ENCODE measurements at places on chromosomes 7 and 10.

DNA sequence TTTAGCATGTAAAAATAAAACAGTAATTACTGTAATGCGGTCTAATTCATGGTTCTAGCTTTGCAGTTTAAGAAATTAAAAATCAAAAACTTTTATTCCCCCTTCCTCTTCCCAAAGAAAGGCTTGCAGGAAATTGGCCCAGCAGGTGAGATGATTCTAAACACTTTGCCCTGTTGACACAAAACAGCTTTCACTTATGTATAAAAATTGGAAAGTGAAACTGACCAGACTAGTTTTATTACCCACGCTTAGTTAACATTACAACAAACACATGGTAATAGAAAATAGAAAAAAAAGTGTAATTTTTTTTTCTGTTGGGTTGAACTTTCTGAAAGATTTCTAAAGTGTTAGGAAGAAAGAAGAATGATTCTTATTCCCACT is 1.2 kb upstream of the CCDC6 start:
- DNase-seq: no peak

DNA sequence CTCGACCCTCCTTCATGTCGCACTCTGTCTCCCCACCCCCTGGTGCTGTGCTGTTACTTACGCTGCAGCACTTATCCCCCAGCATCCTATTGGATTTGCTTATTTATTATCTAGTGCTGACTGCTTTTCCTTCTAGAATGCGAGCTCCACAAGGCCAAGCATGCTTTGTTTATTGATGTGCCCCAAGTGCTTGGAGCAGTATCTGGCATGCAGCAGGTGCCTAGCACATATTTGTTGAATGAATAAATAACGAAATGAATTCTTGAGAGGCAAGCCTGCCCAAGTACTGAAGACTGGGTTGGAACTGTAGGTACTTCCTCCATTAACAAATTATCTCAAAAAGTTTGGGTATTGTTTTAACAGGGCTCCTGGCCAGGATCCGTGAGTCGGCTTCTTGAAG is 24.8 kb upstream of the ZNF32 start:
- DNase-seq: no peak

- DNase-seq: no peak
Measured at GRCh38 chr10:43931308-43931930, 282.7 kb upstream of the ZNF32 start.

GRCh38 chr10:116972131-116972530 is 32.9 kb downstream of the SHTN1 start:
- DNase-seq: no peak

DNA sequence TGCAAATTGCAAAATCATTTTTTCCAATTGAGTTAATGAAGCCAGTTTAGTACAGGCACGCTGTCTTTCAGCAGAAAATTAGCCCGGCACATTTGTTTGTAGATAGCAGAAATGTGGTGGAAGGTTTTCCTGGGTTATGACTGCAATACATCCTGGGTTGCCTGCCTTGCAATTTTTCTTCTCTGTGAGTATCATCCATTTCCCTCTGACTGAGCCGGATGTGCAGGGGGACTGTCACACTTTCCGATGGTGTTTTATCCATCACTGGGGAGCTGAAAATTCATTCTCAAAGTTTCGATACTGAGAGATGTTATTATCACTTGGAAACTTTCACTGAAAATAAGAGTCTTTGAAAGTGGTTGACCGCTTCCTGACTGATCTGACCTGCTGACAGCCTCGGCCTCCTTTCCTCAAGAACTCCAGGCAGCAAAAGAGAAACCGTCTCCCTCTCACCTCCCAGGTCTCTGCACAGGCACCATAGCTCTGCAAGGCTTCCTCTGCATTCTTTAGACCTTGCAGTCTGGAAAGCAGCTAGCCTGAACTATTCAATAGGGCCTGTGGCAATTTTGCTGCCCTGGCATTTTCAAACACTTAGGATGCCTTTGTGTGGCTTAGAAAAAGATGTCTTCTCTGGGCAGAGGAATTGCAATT is 320.8 kb upstream of the NRP1 start:
- DNase-seq: no peak

- DNase-seq: no peak
Measured at GRCh38 chr7:27950123-27950522, 210.2 kb downstream of the TAX1BP1 start.

- no peak for DNase-seq
Measured at GRCh38 chr10:49344840-49345239, 45.9 kb downstream of the C10orf71 start.

DNA sequence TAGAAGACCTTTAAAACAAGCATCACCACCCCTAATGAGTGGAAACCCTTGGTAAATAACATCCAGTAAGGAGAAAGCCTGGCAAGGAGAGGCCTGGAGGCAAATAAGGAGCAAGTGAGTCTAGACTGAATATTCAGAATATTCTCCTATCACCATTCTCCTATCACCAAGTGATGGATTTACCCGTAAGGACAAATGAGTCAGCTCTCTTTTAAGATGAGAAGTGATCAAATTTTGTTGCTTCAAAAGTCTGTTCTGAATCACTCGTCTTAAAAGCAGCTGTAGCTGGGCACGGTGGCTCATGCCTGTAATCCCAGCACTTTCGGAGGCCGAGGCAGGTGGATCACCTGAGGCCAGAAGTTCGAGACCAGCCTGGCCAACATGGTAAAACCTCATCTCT is 28.4 kb downstream of the KIAA1549 start:
- no peak for DNase-seq

- DNase-seq: no peak
Measured at GRCh38 chr7:10888861-10889260, 84.8 kb upstream of the PHF14 start.

- no peak for DNase-seq
Measured at GRCh38 chr10:60623627-60624026, 154.7 kb upstream of the CDK1 start.

Data from activated naive CD8-positive, alpha-beta T cell treated with anti-CD3 and anti-CD28 coated beads, Interleukin-2, amount 50 U/mL, for 24 hours (primary cell).